H1 (cell line): ENCODE measurements at places on chromosomes 5 and 9.

- no peak for DNase-seq
Measured at GRCh38 chr5:122668552-122668951, 106.3 kb upstream of the SNX2 start.

DNA sequence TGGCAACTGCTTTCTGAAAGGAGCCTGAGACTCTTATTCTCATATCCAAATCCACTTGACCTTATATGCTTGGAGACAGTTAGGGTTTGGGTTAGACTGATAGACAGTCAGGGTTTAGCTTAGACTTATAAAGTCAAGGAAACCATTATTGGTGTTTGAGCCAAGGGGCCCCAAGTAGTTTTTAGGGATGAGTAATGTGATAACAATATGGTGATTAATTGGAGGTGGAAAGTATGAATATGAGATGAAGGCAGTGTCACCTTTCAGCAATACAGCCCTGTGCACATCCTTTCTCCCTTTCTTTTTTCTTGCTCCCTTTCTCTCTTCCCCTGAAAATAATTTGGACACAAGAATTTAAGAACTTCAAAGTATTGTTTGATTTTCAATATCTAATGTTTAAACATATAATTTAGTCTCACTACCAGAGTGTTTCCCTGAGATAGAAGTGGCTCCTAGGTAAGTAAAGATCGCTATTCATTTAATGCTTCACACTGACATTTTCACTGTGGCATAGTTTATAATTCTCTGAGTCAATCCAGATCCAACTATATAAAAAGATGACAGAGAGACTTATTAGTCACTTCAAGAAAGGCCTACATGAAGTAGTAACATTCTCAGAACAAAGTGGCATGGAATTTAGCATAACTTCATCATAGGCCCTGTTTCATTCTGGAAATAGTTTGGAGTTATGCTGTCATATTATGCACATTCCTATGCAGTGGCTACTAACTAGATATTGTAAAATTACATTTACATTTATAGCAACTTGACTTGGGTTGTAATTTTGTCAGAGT, 200.8 kb downstream of the CHSY3 start:
- DNase-seq: no peak

- DNase-seq: no peak
Measured at GRCh38 chr5:39270225-39270848, 51.0 kb upstream of the FYB1 start.

DNA sequence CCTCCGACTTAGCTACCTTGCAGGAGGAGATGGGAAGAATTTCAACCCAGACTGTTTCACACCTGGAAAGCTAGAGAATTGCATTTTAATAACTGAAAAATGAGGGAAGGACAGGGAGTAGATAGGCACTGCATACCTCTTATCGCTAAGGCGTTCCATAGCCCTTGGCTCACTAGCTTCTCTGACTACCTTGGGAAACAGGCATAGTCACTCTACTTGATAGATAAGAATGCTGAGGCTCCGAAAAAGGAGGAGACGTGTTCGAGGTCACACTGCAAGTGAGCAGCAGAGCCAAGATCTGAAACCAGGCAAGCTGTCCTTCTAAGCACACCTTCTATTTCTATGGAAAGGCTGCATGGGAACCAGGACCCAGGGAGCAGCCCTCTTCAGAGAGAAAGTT, 168.9 kb downstream of the CRB2 start:
- DNase-seq: no peak

DNA sequence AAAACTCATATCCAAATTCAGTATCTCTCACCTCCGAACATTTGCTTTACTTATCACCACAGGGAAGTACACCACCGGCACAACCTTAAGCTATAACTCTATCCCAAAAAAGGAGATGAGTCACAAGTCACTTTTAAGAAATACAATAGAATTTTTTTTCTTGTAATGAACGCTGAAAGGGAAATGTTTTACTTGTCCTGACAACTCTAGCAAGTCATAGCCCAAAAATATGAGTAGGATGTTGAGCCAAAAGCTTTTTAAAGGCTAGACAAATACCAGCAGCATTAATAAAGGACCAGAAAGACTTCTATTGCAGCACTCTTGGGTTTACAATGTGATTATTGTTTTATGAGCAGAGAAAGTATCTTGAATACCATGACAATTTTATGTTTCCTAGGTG, 147.3 kb upstream of the FST start:
- no peak for DNase-seq

GRCh38 chr5:673831-674629, 19.1 kb downstream of the TPPP start:
- DNase-seq: no peak
